NCI-H510A (cell line): ENCODE measurements at places on chromosomes 11 and 22.

GRCh38 chr11:134481933-134482527, 70.0 kb upstream of the B3GAT1 start:
- DNase-seq, result no peak

DNA sequence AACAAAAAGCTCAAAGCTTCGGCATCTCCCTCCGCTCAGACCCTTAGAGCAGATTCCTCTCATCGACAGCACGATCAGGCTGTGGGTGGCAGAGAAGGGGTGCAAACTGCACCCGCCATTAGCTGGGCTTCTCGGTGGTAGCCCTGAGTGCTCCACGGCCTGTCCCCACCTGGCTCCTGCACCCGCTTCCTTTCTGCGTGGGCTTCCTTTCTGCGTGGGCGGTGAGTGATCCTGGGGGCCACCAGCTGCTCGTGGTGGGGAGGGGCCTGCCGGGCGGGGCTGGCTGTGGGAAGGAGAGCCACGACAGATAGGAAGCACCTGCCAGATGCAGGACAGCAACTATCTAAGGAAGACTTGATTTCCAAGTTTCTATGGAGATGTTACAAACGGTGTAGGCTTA, 55.0 kb downstream of the BRD1 start:
- DNase-seq, result no peak

GRCh38 chr22:29795663-29796062, 28.5 kb downstream of the UQCR10 start:
- DNase-seq, result no peak

- no peak for DNase-seq
Measured at GRCh38 chr11:93942176-93942575, 79.0 kb upstream of the HEPHL1 start.

GRCh38 chr22:46576556-46577367, 39.3 kb upstream of the CELSR1 start:
- no peak for DNase-seq

GRCh38 chr11:60240662-60241061, 2.3 kb downstream of the MS4A4E start:
- no peak for DNase-seq

- DNase-seq, result no peak
Measured at GRCh38 chr11:120424185-120424969, 87.2 kb upstream of the GRIK4 start.

GRCh38 chr11:69670158-69670845, 4.9 kb downstream of the LTO1 start:
- peak; percentile 50 for DNase-seq
